Diencephalon (tissue), 1 donor: ENCODE measurements at places on chromosomes 1 and 21. TPM values are rescaled to one million over a fixed set of nuclear protein-coding genes. Genes with fewer than 3 reads are reported as not detected.

Gene SYT14
- 45.2 TPM for total RNA-seq

Gene DNAI4
- 81.0 TPM for total RNA-seq

Gene EXOSC10
- total RNA-seq = 49.6 TPM

Gene FLG2
- total RNA-seq = not detected

Gene PLPPR5
- 36.9 TPM for total RNA-seq

Gene PAQR6
- 25.6 TPM for total RNA-seq

Gene CDCA8
- total RNA-seq = 2.1 TPM

Gene ZNF648
- 1.4 TPM for total RNA-seq

Gene L1TD1
- total RNA-seq = 0.23 TPM

Gene OR2T29
- total RNA-seq = 0.23 TPM

Gene BRINP2
- 31.6 TPM for total RNA-seq

Gene FUBP1
- total RNA-seq = 263 TPM

Gene FCRL1
- 0.23 TPM for total RNA-seq

Gene RHBG
- total RNA-seq = not detected

Gene HSD3B2
- total RNA-seq = not detected

Gene GLIS1
- 0.23 TPM for total RNA-seq

Gene DIO1
- total RNA-seq = not detected

Gene BCAR3
- 5.5 TPM for total RNA-seq

Gene CD46
- total RNA-seq = 114 TPM

Gene C1orf116
- not detected for total RNA-seq

Gene CRYAA
- total RNA-seq = not detected

Gene ID3
- total RNA-seq = 51.9 TPM

Gene ENO1
- 380 TPM for total RNA-seq

Gene PCBP3
- total RNA-seq = 13.8 TPM

Gene RGS16
- total RNA-seq = 13.6 TPM

Gene LCE1A
- total RNA-seq = not detected

Gene OR2G2
- not detected for total RNA-seq

Gene FAM131C
- 4.6 TPM for total RNA-seq

Gene CCDC185
- total RNA-seq = 0.23 TPM

Gene LCA5L
- 1.2 TPM for total RNA-seq

Gene DEPDC1
- total RNA-seq = 5.1 TPM

Gene CHIA
- total RNA-seq = not detected

Gene PHC2
- 38.5 TPM for total RNA-seq
